ENCODE measurements at places on chromosomes 7 and 10.

DNA sequence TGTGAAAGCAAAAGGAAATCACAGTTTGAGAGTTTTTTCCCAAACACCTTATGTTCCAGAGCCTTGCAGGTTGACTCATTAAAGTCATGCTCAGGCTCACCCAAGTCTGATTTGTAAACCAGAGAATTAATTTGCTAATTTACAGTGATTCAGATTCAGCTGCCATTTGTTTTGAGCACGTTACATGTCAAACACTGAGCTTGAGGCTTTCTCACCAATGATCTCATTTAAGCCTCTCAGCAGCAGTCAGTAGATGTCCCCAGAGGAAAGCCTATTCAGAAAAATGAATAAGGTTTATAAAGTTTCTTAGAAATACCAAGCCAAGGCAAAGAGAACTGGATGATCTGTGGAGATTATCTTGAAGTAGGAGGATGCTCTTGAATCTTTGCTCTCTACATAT lies 420.4 kb downstream of the HTR7 start:
- DNase-seq, result no peak

- DNase-seq, result no peak
These were observed 36.6 kb upstream of the SPOCK2 start for GRCh38 chr10:72124989-72125388.

DNA sequence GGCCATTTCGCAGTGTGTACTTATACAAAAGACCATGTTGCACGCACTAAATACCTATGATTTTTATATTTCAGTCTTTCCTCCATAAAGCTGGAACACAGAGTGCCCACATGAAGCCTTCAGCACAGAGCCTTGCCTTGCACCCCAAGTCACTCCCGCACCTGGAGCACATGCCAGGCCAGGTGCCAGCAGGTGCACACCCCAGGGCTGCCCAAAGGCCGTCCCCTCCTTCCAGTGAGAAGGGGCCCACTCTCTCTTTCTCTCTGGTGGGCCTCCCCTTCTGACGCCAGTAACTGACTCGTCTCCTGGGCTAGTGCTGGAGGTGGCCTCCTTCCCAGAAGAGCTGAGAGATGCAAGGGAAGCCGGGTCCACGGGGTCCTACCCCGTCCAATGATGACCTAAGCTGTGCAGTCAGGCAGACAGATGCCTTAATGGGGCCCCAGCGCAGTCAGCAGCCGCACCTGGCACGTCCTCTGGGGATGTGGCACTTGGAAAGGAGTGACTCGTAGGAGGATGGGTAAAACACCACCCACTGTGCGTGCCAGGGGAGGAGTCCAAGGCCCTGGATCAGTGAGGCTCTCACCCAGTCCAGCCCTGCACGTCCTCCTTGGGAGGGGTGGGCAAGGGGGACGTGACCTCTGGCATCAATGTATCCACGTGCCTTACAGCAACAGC lies 17.7 kb upstream of the SHH start:
- DNase-seq, result no peak

DNA sequence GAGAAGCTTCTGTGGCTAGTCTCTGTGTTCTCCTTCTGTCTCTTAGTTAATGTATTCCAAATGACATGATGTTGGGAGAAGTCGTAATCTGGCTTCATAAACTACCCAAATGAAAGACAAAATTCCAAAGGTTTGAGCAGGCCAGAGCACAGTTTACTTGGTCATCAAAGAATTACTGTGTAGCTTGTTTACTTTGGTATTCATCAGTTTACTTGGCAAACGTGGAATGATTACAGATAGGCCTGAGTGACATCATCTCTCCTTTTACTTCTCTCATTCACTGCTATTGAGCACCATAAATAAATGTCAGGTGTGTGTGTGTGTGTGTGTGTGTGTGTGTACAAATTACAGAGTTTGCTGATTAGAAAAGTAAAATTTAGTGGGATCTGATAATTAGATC lies 327.3 kb downstream of the PHTF2 start:
- no peak for DNase-seq

- DNase-seq, result no peak
These were observed 6.0 kb downstream of the RGS10 start for GRCh38 chr10:119536508-119537025.

- DNase-seq, result no peak
These were observed 203.9 kb upstream of the VSTM2A start for GRCh38 chr7:54338319-54338718.

DNA sequence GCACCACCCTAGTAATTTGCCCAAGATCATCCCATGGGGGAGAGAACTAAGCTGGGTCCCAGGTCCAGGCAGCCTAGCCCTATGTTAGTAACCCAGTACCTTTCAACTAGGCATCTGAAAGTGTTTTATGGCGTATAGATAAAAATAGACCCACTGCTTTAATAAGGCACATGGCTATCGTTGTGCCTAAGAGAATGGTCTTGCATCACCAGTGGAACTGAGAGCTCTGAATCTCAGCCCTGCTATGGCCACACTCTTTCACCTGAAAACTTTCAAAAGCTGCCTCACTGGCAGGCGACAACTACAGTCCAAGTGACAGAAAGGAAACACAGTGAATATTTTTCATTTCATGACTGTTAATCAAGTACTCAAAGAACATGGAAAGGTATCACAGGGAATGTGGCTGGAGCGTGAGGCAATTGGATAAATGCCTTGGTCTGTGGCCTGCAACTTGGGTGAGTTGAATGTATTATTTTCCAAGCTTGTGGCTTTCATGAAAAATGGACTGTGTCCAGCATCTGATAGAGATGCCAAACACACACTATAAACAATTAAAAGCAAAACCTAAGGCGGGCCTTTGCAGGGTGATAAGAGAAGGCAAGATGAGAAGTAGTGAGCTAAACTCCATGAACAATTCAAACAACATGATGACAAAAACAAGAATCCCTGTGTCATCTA lies 18.0 kb upstream of the SFMBT2 start:
- DNase-seq, result no peak

DNA sequence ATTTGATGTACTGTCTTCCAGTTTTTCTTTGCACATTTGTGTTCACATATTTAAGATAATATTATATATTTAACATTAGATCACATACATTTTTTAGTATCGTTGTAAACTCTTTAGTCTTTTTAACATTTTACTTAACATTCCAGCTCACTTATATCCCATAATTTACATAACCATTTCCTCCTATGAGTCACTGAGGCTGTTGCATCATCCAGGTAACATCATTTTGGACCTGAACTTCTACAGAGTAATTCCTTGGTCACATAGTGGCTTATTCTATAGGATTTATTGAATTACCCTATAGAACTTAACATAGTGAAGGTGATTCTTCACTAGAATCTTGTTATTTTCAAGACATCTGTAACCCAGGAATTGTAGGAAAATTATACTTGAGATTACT lies 194.4 kb downstream of the POU6F2 start:
- DNase-seq, result no peak

DNA sequence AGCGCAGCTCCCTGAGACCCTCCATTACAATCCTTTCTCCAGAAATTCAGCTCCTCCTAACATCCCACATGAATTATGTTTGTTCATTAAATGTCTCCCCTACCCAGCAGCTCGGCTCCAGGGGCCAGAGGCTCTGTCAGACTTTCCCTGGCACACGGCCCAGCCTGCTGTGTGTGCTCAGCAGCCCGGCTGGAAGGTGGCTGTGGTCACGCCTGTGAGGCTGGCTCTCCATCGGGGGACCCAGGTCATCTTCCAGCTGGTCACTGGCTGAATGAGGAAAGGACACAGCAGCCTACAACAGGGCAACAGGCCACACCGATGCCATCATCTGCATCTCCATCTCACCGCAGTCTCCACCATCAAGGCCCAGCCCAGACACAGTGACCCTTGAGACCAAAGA lies 219.8 kb downstream of the MAD1L1 start:
- no peak for DNase-seq

GRCh38 chr7:18570890-18571478 lies 75.4 kb downstream of the HDAC9 start:
- no peak for DNase-seq
